ENCODE measurements at places on chromosomes 5 and 9.

- DNase-seq = no peak
These were observed 227.8 kb upstream of the CDH9 start for GRCh38 chr5:27266184-27266583.

- peak; percentile 46 for DNase-seq
These were observed 13.9 kb downstream of the QSOX2 start for GRCh38 chr9:136231478-136232297.

GRCh38 chr9:104143550-104143910 is 49.4 kb downstream of the SMC2 start:
- DNase-seq = no peak

GRCh38 chr9:136533775-136534157 is 12.1 kb downstream of the NOTCH1 start:
- peak; percentile 63 for DNase-seq

GRCh38 chr5:32326216-32326772 is 13.6 kb upstream of the MTMR12 start:
- no peak for DNase-seq

- DNase-seq = no peak
These were observed 71.4 kb downstream of the SERINC5 start for GRCh38 chr5:80184235-80185023.

- no peak for DNase-seq
These were observed 484.5 kb downstream of the DMAC1 start for GRCh38 chr9:7315116-7315515.

DNA sequence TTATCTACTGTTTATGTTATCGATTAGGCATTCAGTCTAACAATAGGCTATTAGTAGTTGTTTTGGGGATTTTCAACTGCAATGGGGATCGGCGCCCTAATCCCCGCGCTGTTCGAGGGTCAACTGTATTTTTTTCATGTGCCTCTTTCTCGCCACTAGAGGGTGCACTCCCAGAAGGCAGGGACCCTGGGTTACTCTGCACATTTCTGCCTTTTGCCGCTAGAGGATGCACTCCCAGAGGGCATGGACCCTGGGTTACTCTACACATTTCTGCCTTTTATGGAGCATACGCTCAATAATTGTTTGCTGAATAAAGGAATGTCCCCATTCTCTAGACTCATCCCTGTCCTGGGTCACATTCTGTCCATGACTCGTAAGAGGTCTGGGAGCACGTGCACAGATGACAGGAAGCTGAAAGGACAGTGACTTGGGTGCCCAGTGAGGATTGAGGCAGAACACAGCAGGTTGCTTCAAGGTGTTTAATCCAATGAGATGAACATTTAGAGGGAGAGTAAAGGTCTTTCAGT is 27.9 kb upstream of the RECK start:
- peak; percentile 18 for DNase-seq

DNA sequence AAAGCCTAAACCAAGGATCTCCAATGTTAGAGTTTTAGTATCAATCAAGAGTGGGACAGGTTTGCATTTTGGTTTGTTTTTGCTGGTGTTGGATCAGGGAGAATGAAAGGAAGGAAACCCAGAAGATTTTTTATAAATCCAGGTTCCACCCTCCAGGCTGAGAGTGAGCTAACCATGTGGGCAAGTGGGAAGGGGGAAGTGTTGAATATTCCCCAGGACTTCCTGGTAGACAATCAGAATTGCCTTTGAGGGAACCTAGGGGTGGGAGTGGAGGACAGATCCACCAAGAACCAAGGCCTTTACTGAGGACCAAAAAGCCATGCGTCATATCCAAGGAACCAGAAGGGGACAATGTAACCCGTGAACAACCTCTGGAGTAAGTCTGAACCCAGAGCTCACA is 33.5 kb upstream of the PIK3R1 start:
- DNase-seq = no peak

DNA sequence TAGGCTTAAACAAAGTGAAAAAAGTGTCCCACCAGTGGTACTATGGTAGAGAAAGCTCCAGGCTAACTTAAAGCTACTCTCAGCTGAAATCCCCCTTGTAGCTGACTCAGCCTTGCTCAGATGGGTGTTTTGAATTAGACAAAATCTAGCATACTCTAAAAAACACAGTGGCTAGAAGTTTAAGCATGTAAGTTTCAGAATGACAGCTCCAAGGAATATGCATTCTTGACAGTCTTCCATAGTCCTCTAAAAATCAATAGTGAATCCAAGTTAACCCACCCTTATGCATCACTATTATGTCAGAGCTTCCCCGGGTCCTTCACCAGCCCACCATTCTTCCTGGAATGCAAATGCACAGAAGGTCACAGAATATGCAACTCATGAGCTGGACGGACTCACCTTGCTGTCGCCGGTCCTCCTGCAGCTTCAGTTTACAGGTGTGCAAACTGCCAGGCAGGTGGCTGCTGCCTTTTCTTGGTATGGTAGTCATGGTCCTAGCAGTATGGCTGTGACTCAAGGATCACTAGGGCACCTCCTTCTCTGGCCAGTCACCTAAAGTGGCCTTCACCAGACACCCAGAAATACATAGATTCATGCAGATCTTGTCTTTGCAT is 668 bp downstream of the RANBP3L start:
- no peak for DNase-seq
